ENCODE measurements at places on chromosomes 2 and 18. TPM values are rescaled to one million over a fixed set of nuclear protein-coding genes. Genes with fewer than 3 reads are reported as not detected.

Gene TRIM43
- total RNA-seq: not detected

Gene LMAN1
- total RNA-seq: 54.5 TPM

Gene REG1B
- total RNA-seq: not detected

Gene HNMT
- total RNA-seq: 54.1 TPM

Gene PUM2
- 184 TPM for total RNA-seq

Gene TMEM247
- total RNA-seq: not detected

Gene OTOS
- total RNA-seq: not detected

Gene LRATD1
- total RNA-seq: 35.1 TPM

Gene QPCT
- 10.3 TPM for total RNA-seq

Gene TUBB8B
- total RNA-seq: not detected

Gene C2orf78
- total RNA-seq: not detected

Gene RIT2
- total RNA-seq: 30.0 TPM

Gene SERPINB10
- not detected for total RNA-seq

Gene C1GALT1C1L
- total RNA-seq: not detected

Gene CLEC4F
- total RNA-seq: not detected

Gene PAX8
- 0.31 TPM for total RNA-seq

Gene POTEJ
- total RNA-seq: not detected

Gene TRMT61B
- total RNA-seq: 29.7 TPM

Gene TMEM127
- 21.3 TPM for total RNA-seq

Gene SLC40A1
- total RNA-seq: 17.2 TPM

Gene ALK
- total RNA-seq: 2.5 TPM

Gene NPPC
- not detected for total RNA-seq

Gene MEP1B
- not detected for total RNA-seq

Gene ZNF521
- 20.0 TPM for total RNA-seq

Gene FOXD4L1
- total RNA-seq: 0.63 TPM

Gene ST8SIA3
- total RNA-seq: 16.6 TPM

Gene HAUS1
- total RNA-seq: 37.9 TPM

Gene KCNF1
- total RNA-seq: 21.6 TPM

Gene ANKZF1
- total RNA-seq: 79.2 TPM

Gene L3MBTL4
- total RNA-seq: 13.1 TPM

Gene STK17B
- total RNA-seq: 5.6 TPM

Gene SALL3
- 17.2 TPM for total RNA-seq

Gene KIAA2012
- total RNA-seq: 1.9 TPM

Gene UGT1A4
- total RNA-seq: not detected
